ENCODE measurements at places on chromosomes 5 and 9.
A peak's percentile ranks its signal among the peaks of the same experiment; 100 is the strongest.

DNA sequence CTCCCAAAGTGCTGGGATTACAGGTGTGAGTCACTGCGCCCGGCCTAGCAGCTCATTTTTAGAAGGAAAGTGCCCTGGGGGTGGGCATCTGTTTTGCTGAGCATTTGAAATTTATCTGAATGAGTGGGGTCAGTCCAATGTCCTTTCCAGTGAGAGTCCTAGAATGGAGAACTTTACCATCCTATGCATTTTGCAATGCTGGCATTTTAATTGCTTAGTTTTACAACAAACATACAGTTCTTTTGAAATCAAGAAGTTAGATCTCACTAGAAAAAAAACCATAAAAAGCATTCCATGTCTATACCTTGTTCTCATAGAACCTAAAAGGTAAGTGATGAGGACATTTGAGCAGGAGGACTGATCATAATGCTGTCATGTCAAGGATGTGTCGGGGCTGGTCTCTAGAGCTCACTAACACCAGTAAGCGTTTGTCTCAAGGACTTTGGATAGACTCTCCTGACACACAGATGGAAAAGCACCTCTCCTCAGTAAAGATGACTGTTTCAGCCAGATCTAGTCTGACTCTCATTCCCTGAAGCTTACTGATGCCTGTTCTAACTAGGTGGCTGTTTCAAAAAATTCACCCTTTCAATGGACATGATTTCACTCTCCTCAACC lies 83.9 kb downstream of the DCP2 start:
- no peak for DNase-seq

DNA sequence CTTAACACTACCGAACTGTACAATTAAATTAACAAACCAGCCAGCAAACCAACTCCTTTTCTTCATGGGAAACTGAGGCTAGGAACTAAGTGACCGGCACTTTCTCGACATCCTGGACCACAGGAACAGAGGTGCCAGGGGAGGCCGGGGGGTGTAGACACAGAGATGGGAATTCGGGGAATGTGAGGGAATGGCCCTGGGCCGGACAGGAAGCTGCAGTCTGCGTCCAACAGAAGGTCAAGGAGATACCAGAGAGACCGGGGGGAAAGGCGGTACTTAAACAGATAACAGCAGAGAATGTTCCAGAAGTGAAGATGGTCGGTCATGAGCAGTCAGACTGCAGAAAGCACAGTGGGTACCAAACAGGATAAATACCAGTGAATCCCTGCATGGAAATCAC lies 40.3 kb downstream of the DBH start:
- DNase-seq: no peak

- DNase-seq: no peak
Observed at GRCh38 chr5:81756016-81756415, 5.1 kb upstream of the SSBP2 start.

DNA sequence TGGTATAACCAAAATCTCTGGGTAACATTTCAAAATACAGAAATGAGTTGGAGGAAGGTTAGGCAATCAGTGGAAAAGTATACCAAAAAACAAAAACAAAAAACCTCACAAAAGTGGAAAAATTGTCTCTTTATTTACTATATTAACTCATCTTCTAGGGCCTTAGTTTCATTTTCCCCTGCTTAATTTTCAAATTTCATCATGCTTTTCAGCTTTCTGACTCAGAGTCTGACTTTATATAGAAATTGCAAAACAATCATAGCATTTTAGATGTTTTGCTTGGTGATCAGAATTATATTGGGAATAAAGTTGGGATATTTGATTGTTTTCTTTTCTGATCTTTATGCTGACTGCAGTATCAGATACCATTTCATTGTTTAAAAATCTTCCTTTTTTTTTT lies 257.0 kb upstream of the PRR16 start:
- no peak for DNase-seq

DNA sequence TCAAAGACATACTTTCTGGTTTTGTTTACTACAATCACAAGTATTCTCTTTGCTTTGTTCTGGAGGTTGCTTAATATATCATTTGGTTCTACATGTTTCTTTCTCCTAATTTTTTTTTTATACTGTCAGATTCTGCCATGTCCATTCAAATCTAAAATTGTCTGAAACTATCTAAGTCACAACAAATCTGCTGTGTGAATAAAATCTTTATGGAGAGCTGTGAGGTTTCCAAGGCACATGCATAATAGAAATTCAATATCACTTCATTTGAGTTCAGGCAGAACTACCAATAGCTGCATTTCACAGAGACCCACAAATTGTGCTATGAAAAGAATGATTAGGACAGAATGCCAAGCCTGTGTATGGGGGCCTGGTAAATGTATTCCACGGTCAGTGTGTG lies 346.9 kb upstream of the ARRDC3 start:
- no peak for DNase-seq

GRCh38 chr9:794386-794785 lies 47.1 kb upstream of the DMRT1 start:
- no peak for DNase-seq

DNA sequence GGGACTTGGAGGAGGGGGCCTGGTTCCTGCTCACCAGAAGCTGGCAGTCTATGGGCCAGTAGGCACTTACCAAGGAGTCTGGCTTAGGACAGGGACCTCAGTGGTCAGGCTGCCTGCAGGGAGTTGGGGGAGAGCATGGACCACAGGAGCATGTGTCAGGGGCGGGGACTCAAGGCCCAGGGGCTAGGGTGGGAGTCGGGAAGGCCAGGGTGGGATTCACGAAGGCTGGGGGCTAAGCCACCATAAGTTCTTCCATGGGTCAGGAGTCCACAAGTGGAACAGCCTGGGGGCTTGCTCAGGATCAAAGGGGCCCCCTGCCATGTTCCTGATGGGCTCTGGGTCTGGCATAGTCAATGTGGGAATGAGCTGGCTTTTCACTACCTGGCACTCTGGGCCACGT lies 11.5 kb upstream of the SLC25A48 start:
- no peak for DNase-seq

GRCh38 chr5:61744690-61745619 lies 412.9 kb downstream of the ZSWIM6 start:
- no peak for DNase-seq

DNA sequence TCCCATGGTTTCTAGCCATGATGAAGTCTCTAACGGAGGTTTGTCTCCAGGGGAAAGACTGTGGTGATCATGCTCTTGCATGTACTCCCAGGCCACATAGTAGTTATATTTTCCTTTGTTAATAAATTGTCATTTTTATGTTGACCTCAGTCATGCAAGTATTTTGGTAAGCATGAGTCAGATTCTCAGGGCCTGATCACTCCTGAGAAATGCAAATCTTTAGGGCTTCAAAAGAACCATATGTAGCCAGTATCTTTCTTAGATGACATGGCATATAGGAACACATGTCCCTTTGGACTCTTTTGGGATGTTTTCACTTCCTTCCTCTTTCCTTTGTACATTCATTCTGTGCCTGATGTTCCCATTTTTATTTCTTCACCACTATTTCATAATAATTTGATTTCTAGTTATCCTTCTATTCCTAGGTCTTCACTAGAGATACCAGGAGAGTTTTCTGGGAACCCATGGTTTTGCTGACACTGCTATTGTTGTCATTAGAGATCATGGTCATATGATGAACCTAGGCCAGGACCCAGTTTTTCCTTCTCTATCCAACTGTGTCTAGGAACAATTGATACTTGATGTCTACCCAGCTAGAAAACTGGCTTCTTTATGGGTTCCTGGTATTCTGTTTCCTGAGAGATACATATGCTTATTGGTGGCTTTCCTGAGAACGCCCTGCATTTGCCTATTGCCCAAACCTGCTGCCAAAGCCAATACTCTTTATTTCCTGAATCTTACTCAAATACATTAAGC lies 248.1 kb upstream of the NREP start:
- DNase-seq: no peak

GRCh38 chr5:37804401-37804800 lies 35.4 kb downstream of the GDNF start:
- DNase-seq: no peak

GRCh38 chr5:120852222-120852860 lies 388.2 kb downstream of the PRR16 start:
- DNase-seq: no peak

DNA sequence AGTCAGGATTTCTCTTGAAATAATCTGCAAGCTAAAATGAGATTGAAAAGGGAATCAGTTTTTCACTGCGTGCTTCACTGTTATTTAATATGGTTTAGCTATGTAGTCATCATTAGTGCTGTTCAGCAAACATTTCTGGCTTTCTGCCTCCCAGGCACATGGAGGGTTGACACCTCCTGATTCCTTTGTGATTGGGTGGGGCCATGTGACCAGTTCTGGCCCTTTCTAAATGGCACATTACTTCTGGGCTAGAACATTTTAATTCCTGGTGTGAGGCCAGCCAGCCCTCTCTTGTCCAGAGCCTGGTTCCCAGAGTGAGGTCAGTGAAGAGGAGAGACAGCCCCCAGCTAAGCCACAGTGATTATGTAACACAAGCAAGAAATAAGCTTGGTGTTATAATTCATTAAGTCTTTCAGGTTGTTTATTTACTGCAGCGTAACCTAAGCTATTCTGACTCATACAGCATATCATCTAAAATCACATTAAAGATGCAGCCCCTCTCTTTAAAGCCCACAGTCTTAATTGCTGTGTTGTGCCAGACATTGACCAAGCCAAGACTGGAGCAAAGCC lies 17.4 kb upstream of the ARSI start:
- no peak for DNase-seq

GRCh38 chr5:180591311-180591887 lies at the start of gene SCGB3A1:
Gene SCGB3A1, minus strand, starts transcription at chr5:180591499. Its CDS starts 37 bp downstream, at chr5:180591462.
- DNase-seq: no peak

- DNase-seq: no peak
Observed at GRCh38 chr9:86257391-86257790, 2.1 kb downstream of the C9orf153 start.

GRCh38 chr9:123345567-123345955 lies 10.4 kb upstream of the CRB2 start:
- no peak for DNase-seq

GRCh38 chr9:589723-590122 lies 251.8 kb upstream of the DMRT1 start:
- no peak for DNase-seq

- DNase-seq: no peak
Observed at GRCh38 chr5:112862085-112862484, 998 bp downstream of the SRP19 start.

DNA sequence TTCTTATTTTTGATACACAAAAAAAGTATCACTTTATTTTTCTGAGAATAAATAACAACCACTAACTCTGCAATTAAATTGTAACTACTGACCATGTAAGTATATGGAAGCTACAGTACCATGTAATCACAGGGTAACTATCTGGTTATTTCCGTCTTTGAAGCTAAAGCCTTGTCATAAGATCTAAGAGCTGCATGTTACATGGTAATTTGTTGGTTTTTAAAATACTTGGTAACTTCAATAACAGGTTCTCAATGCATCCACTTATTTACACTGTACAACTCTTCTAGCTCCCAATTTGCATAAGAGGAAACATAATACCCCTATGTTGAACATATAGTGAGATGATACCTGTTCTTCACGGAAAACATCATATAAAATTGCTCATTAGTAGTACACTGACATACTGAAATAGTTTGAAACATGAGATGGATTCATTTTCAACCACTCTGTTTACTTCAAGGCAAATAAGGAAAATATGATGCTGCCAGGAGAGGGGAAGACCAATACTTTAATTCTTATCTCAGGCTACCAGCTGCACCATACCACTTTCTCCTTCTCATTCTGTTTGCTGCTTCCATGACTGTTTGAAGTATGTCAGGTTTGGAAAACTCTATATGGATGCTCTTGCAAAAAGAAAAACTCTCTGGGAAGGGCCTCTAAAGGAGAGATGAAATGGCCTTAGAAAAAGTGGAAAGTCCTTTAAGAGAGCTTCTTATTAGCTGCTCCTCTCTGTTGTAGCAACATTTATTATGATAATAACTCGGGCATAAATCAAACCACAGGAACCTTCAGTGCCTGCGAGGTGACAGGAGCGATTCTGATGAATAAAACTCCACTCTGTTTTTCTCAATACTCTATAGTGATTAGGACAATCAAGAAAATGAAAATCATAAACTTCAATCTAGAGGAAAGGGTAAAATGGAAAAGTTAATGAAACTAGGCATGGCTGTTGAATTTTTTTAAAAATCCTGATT lies 150.2 kb downstream of the KIAA0825 start:
- peak; percentile 40 for DNase-seq

- DNase-seq: no peak
Observed at GRCh38 chr5:176817841-176818377, 7.5 kb downstream of the UNC5A start.

- no peak for DNase-seq
Observed at GRCh38 chr5:131186561-131187256, 16.0 kb downstream of the LYRM7 start.

GRCh38 chr5:109281136-109281690 lies 128.6 kb downstream of the PJA2 start:
- DNase-seq: peak; percentile 29

DNA sequence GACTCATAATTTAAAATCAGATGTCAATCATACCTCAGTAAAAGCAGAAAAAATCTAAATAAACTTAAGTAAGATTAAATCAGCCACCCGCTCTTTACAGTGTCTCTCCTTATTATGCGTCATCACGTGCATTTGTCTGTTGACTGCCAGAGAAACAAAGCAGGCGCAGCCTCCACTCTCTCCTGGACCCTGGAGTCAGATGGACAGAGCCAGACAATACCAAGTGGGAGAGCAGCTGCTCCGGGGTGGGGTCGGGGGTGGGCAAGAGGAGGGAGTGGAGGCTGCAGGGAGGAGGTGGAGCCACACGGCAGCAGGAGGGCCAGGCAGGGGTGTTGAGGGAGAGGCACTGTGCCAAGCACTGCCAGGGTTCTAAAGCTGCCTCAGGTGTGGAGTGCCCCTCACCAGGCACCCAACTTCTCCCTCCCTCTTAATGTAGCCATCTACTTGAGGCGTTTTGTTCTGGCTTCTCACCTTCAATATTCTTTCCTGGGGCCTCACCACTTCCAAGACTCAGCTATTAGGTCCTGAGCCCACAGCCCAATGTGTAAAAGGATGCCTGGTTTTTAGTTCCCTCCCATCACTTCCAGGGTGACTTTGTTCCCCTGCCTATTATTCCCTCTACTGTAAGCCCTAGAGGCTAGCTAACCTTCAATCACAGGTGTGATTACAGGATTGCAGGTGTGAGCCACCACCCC lies 96.3 kb downstream of the GLDC start:
- no peak for DNase-seq

DNA sequence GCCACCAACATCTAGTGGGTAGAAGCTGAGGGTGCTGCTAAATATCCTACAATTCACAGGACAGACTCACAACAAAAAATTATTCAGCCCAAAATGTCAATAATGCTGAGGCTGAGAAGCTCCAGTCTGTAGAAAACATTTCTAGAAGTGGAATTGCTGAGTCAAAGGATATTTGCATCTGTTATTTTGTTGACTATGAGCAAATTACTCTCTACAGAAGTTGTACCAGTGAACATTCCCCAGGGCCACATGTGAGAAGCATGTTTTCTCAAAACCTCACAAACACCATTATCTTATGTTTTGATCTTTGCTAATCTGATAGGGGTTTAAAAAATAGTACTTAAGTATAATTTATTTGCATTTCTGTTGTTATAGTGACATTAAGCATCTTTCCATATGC lies 15.4 kb downstream of the ITK start:
- no peak for DNase-seq

DNA sequence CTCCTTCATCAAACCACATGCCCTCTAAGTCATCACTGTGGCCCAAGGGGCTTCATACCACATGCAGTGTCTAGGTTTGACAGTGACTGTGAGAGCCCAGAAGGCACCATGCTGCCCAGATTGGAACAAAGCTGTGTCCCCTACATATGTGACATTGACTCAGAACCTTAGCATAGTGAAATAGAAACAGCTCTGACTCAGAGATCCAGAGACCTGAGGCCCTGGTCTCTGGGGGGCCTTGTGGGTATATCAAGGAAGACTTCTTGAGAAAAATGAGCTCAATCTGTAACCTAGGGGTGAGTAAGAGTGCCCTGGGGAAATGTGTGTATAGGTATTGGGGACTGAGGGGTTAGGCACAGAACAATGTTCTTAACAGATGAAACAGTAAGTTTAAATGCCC lies 7.1 kb upstream of the ENTREP1 start:
- no peak for DNase-seq

All from NCI-H1436 treated with DMSO at 0.1 percent for 48 hours (cell line).